Suppressor macrophage treated with lipopolysaccharide for 1 hour (primary cell): ENCODE measurements at places on chromosomes 13 and 19.

DNA sequence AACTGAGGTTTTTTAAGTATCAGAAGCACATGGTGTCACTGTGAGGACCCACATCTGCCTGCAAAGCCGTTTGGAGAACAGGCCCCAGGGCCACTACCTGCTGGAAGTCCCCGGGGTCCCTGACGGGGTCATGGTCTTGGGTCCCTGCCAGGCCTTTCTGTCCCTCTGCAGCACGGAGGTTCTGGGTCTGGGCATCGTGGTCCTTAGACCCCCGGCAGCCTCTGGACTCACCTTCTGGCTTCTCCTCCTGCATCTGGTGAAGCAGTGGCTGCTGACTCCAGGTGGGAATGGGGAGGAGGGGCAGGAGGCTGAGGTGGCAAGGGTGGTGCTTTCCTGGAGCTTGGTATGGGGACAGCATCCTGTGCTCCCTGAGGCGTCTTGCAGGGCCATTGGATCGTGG is 198.6 kb downstream of the TEX29 start:
- no peak for DNase-seq

DNA sequence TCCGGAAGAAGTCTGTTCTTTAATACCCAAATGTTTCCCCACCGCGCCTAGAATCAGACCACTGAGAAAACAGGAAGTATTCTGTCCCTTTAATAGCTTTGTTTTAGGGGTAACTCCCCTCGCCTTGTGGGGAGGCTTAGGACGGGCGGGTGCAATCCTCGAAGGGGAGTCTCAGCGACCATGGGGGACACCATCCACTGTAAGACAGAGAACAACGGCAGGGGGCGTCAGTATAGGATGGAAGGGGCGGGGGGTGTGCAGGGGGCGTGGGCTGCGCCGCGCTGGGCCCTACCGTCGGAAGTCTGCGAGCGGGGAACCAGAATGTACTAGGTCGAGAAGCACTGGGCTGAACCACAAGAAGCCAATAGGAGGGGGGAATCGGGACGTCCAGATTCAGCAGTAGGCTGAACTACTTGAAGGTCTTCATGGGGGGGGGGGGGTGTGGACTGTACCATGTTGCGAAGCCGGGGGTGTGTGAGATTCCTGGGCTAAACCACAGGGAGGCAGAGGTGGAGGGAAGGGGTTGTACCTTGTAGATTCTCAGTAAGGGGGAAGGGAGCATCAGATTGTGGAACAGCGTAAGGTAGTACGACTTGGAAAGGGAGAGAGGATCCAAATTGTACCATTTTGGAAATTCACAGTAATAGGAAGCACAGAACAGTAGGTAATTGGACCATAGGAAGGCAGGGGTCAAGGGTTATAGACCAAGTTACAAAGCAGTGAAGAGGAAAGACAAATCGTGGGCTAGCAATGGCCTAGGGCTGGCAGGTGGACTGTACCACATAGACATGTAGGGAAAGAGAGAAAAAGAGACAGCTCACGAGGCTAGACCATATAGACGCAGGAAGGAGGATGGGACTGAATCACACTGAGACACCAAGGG is 1.0 kb upstream of the DBP start:
- DNase-seq, result peak; percentile 88

GRCh38 chr19:29393915-29394460 is 131.8 kb upstream of the VSTM2B start:
- DNase-seq, result no peak

- peak; percentile 1 for DNase-seq
Measured at GRCh38 chr13:100646030-100646673, 28.4 kb downstream of the TMTC4 start.

- DNase-seq, result peak; percentile 11
Measured at GRCh38 chr13:47705185-47705584, 295.9 kb downstream of the SUCLA2 start.

DNA sequence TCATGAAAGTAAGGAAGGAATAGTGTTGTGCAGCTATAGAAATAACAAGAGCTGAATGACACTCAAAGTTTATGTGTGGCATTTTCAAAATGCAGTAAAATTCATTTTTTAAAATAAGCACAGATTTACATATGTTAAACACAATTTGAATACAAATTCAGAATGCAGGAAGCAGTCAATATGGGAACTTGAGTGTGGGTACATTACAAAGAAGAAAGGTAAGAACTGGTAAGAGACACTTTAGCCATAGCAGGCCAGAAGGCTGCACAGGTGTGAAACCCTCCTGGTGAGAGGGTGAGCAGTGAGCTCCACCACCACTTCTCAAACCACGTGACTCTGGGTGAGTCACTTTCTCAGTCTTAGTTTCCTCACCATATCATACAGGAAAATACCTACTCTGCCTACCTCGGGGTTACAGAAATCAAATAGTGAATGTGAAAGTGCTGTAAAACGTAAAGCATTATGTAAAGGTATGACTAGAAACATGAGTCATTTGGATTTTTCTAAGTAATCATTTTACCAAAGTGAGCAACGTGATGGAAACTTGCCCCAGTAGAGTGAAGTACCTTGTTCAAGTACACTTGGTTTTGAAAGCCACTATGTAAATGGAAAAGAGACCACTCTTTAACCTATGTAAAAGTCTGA is 40.5 kb downstream of the USP12 start:
- DNase-seq, result peak; percentile 79

DNA sequence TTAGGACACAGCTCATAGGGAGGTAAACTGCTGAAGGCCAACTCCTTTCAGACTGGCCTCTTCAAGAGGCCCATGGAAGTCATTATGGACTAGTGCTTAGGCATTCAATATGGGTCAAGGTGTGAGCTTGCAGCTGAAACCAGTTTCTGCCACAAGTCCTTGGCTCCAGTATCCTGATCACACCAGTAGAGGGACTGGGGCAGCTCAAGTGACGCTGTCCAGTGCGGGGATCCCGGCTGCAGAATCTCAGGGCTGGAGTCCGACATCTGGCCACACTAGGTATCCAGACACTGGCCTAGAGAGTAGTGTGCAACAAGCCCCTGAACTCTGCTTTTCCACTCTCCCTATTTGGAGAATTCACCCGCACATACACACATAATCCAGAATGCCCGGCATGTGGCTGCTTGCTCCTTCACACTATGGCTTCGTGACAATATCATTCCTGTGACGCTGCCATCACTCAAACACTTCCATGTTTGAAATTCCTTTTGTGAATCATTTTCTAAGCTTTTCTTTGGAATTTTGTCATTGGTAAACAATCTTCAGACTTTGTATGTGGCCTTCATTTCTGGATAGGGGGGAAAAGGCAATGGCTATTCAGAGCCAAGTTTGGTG is 425.1 kb downstream of the EFNB2 start:
- no peak for DNase-seq

DNA sequence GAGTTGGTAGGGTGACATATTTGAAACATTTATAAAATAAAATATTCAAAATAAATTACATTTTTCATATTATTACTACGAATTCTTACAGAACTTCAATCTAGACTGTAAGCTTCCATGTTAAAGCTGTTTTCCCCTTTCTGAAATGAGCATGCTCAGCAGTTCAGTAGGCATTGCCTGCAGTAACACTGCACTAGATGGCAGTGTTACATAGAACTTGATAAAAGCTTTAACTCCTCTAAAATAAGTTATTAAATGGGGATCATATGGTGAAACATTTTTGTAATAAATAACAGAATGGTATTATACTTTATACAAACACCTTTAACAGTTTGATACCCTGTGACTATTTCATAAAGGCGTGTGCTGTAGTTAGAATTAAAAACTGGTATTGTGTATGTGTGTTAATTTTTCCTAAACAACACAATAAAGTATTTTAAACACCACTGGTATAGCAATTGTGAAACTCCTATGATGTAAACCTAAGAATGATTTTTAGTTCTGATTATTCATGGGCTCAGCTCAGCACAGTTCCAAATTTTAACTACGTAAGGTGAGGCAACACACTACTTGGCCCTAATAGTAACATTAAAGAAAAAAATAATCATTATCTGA is 11.6 kb upstream of the GPR18 start:
- DNase-seq, result peak; percentile 89

DNA sequence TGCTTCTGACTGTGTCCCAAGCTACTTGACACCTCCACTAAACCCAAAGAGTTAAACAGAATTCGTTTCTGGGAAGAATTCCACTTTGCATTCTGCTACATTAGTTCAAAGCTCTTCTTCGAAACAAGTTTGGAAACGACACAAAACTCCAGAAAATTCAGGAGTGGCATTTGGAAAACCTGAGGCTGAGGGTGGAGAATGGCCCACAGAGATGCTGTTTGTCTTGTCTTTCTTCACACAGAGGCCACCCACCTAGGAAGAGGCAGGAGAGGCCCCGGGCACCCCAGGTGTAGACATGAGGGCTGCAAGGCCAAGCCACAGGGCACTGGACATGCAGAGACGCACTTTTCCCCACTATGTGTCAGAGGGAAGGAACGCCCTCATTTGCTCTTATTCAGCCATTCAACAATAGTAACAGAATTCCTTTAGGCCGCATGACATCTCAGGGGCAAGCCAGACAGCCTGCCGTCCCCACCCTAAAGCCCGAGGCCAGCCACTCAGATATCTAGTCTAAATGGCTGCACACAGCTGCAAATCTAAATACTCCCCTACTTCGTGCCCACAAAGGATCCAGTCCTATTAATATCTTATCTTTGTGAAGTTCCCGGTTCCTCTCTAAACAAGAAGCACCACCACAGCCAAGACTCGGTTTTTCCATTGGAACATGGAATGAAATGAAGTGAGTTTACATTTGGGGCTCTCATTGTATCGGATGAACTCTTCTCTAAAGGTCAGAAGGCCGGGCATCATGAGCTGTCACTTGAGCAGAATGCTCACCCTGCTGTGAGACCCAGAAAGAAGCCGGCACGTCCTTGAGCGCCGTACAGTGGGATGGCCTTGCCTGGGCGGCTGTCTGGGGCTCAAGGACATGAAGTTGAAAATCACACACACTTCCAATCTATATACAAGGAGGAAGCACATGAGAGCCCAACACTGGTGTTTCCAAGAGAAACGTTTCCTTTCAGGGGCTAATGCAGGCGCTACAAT is 19.8 kb downstream of the COL4A1 start:
- DNase-seq, result no peak

DNA sequence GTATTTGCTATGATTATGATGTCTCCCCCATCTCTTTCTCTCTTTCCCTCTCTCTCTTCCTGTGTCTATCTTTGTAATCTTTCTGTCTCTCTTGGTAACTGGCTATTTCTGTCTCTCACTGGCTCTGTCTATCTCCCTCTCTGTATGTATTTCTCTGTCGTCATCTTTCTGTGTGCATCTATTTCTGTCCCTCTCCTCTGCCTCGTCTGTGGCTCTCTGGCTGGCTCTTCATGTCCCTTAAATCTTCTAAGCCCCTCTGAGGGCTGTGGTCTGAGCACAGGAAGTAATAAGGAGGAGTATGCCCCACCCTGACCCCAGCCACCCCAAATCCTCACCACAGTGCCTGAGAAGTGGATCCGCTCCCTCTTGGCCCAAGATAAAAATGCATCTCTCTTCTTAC is 104.4 kb downstream of the DNAJC15 start:
- no peak for DNase-seq

GRCh38 chr13:44649104-44649428 is 72.9 kb upstream of the TSC22D1 start:
- no peak for DNase-seq
